ENCODE measurements at places on chromosomes 11 and 22. TPM values are rescaled to one million over a fixed set of nuclear protein-coding genes. Genes with fewer than 3 reads are reported as not detected.
A peak's percentile ranks its signal among the peaks of the same experiment; 100 is the strongest.

DNA sequence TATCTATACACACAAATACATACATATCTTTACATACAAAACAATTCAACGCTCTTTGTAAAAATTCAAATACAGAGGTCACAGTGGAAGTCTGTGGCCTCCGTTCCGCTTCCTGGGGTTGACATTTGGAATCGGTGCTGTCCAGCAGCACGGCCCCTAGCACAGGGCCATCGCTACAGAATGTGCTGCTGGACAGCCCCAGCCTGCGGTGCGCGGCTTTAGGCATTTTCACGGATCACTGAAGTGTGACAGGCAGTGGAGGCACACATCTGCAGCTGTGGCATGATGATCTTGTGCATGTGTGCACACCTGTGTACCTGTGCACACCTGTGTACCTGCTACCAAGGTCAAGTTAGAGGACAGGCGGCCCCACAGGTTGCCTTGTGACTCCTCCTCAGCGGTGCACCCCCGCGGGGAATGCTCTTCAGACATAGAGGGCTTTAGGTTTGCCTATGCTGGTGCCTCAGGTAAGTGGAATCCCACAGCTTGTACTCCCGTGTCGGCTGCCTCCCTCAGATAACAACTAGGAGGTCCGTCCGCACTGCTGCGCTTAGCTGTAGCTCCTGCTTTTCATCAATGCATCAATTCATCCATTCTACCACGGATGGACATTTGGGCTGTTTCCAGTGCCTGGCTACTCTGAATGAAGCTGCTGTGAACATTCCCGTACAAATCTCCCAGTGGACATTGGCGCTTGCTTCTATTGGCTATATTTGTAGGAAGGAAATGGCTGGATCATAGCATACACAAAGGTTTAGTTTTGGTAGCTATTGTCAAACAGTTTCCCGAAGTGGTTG lies 29.9 kb downstream of the GAL start:
- no peak for DNase-seq
- no peak overlapping the region for H3K27ac ChIP-seq
- no peak overlapping the region for H3K4me3 ChIP-seq
- no peaks in the 10 kb centered on the region for H3K4me1 ChIP-seq

The TP53AIP1 gene
- not detected for total RNA-seq

DNA sequence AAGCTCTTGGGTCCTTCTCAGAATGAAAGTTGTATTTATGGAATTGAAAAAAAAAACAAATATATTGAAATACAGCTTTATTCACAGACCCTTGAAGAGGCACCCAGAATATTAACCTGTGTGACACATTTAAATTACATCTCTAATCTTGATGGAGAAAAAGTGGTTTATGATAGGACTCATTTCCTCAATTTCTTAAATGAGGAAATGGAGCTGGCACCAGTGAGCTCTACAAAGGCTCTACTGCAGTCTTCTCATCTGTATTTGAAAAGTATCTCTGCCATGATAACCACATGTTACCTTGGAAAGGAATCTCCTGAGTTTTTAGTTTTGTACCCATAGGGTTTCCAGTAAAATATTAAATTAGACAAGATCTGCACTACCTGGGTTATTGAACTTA lies 186.5 kb downstream of the HIPK3 start:
- H3K4me3 ChIP-seq: no peak overlapping the region
- H3K4me1 ChIP-seq: no peaks in the 10 kb centered on the region
- no peaks in the 10 kb centered on the region for H3K27me3 ChIP-seq
- H3K27ac ChIP-seq: no peak overlapping the region
- H3K36me3 ChIP-seq: no peaks in the 10 kb centered on the region

- no peak overlapping the region for H3K27ac ChIP-seq
- no peak for DNase-seq
- H3K36me3 ChIP-seq: no peaks in the 10 kb centered on the region
These were observed 112.8 kb upstream of the CADM1 start for GRCh38 chr11:115616971-115617370.

DNA sequence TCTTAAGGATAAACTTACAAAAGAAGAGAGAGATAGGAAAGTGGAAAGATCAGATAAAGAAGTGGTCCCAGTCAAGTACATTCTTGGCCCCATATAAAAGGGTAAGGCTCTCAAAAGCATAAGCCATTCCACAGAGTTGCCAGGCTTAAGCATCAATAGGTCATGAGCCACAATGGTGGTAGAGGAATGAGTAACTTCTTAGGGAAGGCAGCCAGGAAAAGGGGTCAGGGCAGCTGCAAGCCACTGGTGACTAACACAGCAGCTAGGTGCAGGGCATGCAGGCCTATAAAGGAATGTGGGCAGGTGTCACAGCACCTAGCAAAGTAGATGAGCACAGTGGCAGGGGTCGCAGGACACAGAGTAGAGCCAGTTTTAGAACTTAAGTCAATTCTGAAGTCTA lies 302.6 kb upstream of the FAT3 start:
- H3K27me3 ChIP-seq: no peaks in the 10 kb centered on the region
- no peaks in the 10 kb centered on the region for H3K36me3 ChIP-seq
- no peak for DNase-seq
- H3K27ac ChIP-seq: no peak overlapping the region

DNA sequence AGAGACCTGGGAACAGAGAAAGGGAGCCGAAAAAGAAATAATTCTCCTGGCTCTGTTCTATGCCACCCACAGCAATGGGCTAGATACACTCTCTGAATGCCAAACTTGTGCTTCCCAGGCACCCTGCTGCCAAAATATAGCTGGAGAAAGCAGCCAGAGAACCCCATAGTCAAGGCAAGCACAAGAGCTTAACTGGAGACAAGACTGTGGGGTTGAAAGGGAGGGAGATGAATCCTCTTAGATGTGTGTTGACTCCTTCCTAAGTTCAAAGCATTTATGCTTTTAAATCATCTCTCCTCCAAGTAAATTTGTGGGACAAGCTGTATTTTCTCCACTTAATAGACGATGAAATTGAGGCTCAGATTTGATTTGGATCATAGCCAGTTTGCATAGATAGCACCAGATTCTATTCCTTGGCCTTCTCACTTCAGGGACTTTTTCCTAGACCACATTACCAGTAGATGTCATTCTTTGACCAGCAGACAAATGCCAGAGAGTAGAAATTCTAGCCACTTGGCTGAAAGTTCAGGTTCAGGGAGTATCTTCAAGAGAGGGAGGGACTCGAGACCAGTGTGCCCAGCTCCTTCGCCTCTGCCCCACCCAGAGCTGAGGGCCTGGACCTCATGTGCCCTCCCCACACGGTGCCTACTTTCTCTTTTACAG lies 16.5 kb upstream of the ETS1 start:
- no peak overlapping the region for H3K27ac ChIP-seq
- H3K36me3 ChIP-seq: no peaks in the 10 kb centered on the region
- peaks cover 6% of the 10 kb centered on the region for H3K4me1 ChIP-seq
- DNase-seq: no peak

GRCh38 chr11:8650401-8650990 lies 32.0 kb downstream of the TRIM66 start:
- no peak overlapping the region for H3K4me3 ChIP-seq
- H3K36me3 ChIP-seq: peaks cover 39% of the 10 kb centered on the region
- no peaks in the 10 kb centered on the region for H3K4me1 ChIP-seq
- no peaks in the 10 kb centered on the region for H3K27me3 ChIP-seq
- H3K27ac ChIP-seq: no peak overlapping the region

- no peak overlapping the region for H3K4me3 ChIP-seq
- no peak for DNase-seq
- H3K4me1 ChIP-seq: no peaks in the 10 kb centered on the region
- H3K36me3 ChIP-seq: no peaks in the 10 kb centered on the region
- H3K27me3 ChIP-seq: no peaks in the 10 kb centered on the region
These were observed 1817.7 kb downstream of the LRRC4C start for GRCh38 chr11:39641751-39642150.

GRCh38 chr11:126475014-126475991 lies 119.8 kb downstream of the ST3GAL4 start:
- H3K4me3 ChIP-seq: no peak overlapping the region
- no peaks in the 10 kb centered on the region for H3K36me3 ChIP-seq
- H3K4me1 ChIP-seq: peaks cover 11% of the 10 kb centered on the region
- peak overlapping the region; percentile 62 for H3K27ac ChIP-seq

DNA sequence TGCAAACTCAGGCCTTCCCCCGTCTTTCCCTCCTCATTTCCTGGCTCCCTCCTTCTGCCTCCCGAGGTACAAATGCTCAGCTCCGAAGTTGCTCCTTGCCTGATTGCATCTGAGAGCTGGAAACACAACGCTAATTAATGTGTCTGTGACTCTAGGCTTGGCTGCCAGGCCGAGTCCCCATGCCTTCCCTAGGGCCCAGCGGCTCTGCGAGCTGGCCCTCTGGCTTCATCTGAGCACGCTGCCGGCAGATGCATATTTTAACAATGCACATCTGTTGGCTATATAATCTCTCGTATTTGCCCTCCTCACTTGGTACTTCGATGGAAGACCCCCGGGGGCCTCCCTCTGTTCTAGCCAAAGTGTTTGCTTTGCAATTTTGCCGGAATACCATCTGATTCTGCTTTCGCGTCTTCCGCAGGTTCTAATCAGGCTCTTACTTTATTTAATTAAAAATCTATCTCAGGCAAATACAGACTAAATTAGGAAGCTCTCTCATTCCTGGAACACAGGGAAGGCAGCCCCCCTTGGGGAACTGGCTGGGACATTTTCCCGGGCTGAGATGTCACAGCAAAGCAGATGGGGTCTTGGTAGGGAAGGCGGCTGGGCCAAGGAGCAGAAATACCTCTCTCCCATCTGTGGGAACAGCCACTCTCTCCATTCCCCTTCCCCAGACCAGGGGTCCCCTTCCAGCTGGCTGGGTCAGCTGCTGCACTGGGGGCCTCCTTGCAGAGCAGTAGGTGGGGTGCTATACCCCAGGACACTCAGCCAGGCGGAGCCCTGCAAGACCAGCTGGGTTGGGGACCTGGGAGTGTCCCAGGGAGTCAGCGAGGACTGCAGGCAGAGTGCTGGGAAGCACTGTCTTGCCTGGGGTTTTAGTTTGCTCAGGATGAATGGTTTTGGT lies 162.8 kb downstream of the ST3GAL4 start:
- H3K27ac ChIP-seq: no peak overlapping the region
- no peaks in the 10 kb centered on the region for H3K27me3 ChIP-seq
- no peaks in the 10 kb centered on the region for H3K36me3 ChIP-seq
- no peaks in the 10 kb centered on the region for H3K4me1 ChIP-seq

DNA sequence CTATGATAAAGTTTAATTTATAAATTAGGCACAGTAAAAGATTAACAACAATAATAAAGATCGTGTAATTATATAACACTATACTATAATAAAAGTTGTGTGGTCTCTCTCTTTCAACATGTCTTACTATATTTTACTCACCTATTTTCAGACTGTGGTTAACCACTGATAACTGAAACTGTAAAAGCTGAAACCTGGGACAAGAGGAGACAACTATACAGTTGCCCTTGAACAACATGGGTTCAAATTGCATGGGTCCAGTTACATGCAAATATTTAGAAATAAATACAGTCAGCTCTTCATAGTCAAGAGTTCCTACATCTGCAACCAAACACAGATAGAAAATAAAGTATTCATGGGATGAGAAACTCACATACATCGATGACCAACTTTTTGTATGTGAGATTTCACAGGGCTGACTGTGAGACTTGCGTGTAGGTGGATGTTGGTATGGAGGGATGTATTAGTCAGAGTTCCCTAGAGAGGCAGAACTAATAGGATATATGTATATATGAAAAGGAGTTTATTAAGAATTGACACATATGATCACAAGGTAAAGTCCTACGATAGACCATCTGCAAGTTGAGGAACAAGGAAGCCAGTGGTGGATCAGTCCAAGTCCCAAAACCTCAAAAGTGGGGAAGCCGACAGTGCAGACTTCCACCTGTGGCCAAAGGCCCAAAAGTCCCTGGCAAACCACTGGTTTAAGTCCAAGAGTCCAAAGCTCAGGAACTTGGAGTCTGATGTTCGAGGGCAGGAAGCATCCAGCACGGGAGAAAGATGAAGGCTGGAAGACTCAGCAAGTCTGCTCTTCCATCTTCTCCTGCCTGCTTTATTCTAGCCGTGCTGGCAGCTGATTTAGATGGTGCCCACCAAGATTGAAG lies 359.5 kb downstream of the INSC start:
- H3K4me1 ChIP-seq: no peaks in the 10 kb centered on the region
- no peak overlapping the region for H3K27ac ChIP-seq
- DNase-seq: no peak
- H3K4me3 ChIP-seq: no peak overlapping the region
- no peaks in the 10 kb centered on the region for H3K36me3 ChIP-seq
- H3K27me3 ChIP-seq: no peaks in the 10 kb centered on the region

Data from lower lobe of right lung (tissue), 2 donors.